NCI-H187 (cell line): ENCODE measurements at places on chromosomes 7 and 10.

- no peak for DNase-seq
These were observed 59.3 kb upstream of the IL6 start for GRCh38 chr7:22667562-22668239.

DNA sequence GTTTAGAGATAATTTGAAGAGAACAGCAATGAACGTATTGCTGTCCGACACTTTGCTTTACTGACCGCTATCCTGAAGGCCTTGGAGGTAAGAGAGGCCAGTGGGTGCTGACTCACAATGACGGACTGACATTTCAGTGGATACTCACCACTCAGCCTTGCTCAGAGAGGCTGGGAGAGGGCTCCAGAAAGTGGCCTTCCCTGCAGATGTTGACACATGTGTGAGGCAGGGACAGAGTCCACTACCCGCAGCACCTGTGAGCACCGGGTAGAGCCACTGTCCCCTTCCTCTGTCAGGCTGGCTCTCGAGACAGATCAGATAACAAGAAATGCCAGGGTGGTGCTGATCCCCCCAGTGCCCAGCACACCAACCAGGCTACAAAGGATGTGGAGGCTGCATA, 75.0 kb downstream of the GPR26 start:
- no peak for DNase-seq

GRCh38 chr10:75994357-75995040, 563.1 kb downstream of the LRMDA start:
- DNase-seq, result no peak

DNA sequence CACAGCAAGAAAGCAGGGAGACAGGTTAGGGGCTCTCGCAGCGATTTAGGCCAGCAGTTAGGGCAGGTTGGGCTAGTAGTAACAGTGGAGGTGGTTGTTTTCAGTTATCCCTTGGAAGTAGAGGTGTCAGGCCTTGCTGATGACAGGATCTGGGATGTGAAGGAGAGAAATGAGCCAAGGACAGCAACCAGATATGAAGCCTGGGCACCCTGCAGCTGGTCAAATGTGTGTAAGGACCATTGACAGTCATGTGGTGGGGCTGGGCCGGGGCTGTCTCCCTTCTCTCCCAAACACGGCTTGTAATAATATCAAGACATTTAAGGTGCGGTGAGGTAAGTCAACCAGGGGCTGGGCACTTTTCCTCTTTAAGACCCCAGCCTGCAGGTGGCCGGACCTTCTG, 112.5 kb upstream of the IGFBP3 start:
- no peak for DNase-seq

DNA sequence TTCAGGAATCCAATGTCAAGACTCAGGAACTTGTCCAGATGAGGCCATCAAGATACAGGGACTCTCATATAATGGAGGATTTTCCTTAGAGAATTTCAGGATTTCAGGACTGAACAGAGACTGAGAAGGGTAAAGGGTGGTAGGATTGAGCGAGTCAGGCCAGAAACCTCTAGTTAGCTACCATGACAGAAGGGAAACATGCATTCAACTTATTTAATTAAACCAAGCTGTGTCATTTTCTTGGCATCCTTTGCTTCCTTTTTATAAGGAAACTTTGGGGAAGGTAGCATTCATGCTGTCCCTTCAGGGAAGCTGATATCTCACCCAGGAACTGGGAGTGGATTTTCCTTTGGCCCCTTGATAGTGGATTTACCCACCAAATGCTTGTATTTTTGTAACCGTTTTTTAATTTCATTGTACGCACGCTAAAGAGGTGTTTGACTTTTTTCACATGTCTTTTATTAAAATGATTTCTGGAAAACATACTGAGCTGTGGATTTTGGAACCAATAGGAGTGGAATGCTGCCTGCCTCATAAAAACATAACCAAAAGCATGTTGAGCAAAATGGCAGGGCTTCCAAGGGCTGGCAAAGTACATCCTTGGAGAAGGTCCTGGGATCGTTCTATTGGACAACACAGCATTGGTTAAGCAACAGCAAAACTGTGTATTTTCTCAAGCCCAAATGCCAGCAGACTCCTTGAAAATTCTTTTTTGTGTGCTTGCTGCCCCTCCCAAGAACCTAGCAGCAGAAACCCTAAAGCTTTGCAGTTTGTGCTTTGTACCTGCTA, 104.5 kb downstream of the CXCL12 start:
- DNase-seq, result no peak

DNA sequence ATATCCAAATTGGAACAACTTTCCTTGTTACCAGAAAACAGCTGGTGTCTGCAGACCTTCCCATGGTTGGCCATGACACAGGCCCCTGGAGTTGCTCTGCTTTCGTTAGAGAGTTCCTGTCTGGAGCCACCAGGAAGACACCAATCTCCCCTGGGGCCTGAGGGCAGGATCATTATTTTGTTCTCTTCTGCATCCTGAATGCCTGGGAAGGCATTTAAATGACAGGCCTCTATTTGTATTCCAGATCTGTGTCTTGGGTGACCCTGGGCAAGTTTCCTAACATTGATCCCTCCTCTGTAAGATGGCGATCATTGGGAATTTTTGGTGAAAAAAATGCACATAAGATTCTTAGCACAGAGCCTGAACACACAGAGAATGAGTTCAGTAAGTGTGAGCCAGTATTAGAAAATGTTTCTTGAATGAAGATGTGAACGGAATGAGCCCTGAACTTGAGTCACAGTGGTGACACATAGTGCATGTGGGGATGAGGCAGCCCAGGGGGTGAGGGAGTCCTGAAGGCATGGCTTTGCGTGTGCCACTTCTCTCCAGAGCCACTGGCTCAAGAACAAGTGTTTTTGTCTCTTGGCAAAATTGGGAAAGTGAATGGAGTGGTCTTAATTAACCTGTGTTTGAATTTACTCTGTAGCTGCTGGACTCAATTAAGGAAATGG, 28.4 kb downstream of the BMPER start:
- DNase-seq, result no peak

GRCh38 chr10:51144161-51144781, 70.0 kb downstream of the PRKG1 start:
- DNase-seq, result no peak

GRCh38 chr7:118184565-118184940, 589 bp downstream of the LSM8 start:
- no peak for DNase-seq

- no peak for DNase-seq
These were observed 294.7 kb upstream of the PITRM1 start for GRCh38 chr10:3467052-3467951.

- DNase-seq, result no peak
These were observed 240.5 kb downstream of the GLI3 start for GRCh38 chr7:41996381-41997035.

DNA sequence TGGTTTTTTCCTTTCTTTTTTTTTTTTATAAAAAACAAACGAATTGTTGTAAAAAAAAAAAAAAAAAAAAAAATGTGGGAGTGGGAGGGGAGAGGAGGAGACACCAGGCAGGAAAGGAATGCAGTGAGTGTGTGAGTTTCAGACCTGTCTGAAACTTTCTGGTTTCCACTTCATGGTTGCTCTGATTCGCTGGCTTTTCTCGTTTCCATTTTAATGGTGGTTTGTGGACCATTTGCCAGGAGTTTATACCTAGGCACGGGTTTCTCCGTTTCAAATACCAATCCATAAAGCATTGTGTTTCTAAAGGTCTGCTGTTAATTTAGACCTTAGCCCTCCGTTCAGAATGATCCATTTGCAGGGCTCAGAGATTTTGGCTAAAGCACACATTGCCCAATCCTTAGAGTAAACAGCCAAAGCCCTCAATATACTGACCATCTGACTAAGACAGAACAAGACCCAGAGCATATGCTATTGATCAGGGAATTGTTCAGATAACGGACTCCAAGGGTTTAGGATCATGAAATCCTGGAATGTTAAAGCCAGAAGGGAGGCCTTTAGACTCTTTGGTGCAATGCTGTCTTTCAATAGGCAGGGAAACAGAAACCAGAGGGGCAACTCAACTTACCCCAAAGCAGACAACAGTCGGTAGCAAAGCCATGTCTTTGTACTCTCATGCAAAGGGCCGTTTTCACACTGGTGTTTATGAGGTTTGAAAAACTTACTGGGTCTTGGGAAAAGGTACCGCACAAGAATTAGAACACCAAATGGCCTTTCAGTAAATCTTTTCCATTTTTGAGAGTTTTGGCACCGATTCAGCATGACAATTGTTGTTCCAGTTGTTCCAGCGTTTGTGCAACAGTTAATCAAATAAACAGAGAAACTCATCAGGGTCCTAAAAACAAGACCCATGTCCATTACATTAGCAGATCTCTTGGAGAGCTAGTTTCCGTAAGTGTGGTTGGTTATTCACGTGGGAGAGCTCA, 94.3 kb upstream of the AGBL3 start:
- no peak for DNase-seq

- no peak for DNase-seq
These were observed 11.9 kb upstream of the SPAG6 start for GRCh38 chr10:22333167-22333974.

- no peak for DNase-seq
These were observed 152.5 kb downstream of the SEMA3A start for GRCh38 chr7:84042110-84042539.

DNA sequence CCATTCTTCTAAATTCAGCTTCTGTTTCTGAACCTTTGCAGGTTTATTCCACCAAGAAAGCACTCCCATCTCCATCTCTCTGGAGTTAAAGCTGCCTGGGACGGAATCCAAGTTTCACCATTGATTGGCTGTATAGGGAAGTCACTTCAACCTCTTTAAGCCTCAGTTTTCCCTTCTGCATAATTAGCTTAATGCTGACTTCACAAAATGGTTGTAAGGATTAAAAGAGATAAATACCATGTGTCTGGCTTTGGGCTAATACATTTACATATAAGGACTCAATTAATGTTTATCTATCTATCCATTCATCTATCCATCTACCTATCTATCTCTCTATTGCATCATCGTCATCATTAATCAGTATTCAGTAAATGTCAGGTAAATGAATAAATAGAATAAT, 629.6 kb upstream of the MGMT start:
- DNase-seq, result no peak

DNA sequence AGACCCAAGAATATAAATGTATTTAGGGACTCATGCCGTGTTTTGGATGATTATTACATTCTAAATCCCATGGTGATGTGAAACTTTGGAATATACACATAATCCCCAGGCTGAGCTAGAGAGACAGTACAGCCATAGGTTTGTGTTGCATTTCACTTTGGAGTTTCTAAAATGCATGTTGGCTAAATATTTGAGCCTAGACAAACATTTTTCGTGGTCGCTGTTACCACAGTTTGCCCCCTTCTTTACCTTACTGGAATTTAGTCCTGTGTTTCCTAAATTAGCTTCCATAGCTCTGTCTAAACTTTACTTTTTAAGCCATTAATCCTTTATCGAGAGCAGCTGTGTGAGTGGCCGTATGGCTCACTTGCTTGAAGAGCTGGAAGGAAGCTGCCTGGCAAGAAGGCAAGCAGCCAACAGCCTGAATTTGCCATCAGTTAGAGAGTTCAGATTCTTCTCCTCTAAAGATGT, 192.0 kb downstream of the BICC1 start:
- DNase-seq, result no peak

GRCh38 chr10:69866688-69867461, 65.2 kb downstream of the COL13A1 start:
- DNase-seq, result no peak

GRCh38 chr7:22123139-22123538, 177.4 kb upstream of the CDCA7L start:
- DNase-seq, result no peak

DNA sequence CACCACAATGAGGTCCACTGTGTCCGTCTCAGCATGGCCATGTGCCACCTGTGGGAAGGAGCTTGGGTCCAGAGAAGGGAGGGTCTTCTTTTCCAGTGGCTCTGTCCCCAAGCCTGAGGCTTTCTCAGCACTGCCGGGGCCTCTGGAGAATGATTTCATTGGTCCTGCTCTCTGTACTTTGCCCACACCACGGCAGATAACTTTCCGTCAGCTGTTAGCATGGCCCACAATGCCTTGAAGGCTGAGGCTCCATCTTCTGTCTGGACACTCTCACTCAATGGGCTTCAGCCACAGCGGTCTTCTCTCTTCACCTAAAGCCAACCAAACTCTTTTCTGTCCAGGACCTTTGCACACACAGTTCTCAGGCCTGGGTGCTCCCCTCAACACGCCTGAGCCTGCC, 192.5 kb downstream of the CXCL12 start:
- no peak for DNase-seq

GRCh38 chr10:115844591-115844990, 428.4 kb downstream of the GFRA1 start:
- DNase-seq, result no peak

DNA sequence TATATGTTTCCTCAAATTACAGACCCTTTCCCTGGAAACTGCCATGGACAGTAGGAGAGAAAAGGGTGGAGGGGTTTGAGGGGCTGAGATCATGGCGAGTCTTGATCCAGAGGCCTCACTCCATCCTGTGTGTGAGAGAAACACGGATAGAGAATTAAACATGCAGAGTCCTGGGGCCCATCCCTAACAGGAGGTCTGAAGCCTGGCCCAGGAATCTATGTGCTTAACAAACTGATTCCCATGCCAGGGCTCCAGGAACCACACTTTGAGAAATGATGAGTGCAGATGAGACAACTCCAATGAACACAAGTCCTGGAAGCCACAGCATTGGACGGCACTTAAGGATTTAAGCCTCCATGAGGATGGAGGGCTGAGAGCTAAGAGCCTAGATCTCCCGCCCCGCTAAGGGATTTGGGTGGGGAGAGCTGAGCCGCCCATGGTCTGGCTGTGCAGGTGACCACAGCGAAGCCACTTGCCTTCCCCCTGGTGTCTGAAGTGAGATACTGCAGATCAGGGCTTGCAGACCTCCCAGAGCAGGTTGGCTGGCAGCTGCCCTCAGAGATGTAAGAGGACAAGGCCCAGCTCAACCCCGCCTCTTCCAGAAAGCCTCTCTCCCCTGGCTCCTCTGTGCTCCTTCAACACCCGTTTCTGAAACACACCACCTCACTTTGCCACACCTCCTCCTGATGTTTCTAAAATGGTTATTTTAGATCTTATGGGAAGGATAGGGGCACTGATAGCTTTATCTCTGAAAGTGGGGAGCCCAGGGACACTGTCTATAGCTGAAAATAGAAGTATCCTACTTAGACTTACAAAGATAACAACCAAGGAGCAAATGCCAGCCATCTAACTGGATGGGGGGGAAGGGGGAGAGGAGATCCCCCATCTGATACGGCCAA, 24.8 kb upstream of the EIF5AL1 start:
- DNase-seq, result no peak

DNA sequence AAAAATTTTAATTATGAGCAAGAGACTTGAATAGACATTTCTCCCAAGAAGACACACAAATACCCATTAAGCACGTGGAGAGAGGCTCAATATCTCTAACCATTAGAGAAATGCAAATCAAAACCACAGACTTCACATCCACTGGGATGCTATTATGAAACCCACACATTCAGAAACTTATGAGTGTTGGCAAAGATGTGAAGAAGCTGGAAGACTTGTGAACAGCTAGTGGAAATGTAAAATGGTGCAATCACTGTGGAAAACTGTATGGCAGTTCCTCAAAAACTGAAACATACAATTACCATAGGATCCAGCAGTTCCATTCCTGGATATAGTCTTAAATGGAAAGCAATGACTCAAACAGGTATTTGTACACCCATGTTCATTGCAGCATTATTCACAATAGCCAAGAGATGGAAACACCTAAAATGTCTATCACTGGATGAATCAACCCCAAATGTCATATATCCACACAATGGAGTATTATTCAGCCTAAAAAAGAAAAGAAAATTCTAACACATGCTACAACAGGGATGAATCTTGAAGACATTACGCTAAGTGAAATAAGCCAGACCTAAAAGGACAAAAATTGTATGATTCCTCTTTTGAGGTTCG, 53.5 kb upstream of the FRMD4A start:
- DNase-seq, result no peak
